Activated CD4-positive, alpha-beta T cell treated with anti-CD3 and anti-CD28 coated beads for 36 hours (primary cell): ENCODE measurements at places on chromosomes 12 and 14. TPM values are rescaled to one million over a fixed set of nuclear protein-coding genes. Genes with fewer than 3 reads are reported as not detected.
A peak's percentile ranks its signal among the peaks of the same experiment; 100 is the strongest.

Gene SMIM41
- not detected for total RNA-seq

Gene SLC4A8
- 1.7 TPM for total RNA-seq

DNA sequence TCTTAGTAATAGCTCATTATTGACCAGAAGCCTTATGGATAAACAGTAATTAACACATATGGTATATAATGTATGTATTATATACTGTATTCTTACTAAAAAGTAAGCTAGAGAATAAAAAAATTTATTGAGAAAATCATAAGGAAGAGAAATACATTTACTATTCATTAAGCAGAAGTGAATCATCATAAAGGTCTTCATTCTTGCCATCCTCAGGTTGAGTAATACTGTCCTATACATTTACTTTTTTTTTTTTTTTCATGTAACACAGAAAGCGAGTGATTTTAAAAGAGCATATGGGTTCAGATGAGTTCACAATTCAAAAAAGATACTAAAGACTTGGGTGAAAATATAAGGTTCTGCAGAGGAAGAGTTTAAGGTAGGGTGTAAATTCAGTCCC lies 152.5 kb downstream of the TGFB3 start:
- DNase-seq, result no peak

DNA sequence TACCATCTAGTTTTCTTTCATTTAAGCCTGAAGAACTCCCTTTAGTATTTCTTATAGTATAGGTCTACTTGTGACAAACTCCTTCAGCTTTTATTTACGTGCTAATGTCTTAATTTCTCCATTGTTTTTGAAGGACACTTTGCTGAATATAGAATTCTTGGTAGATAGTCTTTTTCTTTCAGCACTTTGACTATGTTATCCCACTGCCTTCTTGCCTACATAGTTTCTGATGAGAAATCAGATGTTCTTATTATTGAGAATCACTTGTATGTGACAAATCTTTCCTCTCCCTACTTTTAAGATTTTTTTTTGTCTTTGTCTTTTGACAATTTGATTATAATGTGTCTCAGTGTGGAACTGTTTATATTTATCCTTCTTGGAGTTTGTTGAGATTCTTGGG lies 5.1 kb upstream of the MIS18BP1 start:
- no peak for DNase-seq

Gene RPL36AL
- 272 TPM for total RNA-seq

DNA sequence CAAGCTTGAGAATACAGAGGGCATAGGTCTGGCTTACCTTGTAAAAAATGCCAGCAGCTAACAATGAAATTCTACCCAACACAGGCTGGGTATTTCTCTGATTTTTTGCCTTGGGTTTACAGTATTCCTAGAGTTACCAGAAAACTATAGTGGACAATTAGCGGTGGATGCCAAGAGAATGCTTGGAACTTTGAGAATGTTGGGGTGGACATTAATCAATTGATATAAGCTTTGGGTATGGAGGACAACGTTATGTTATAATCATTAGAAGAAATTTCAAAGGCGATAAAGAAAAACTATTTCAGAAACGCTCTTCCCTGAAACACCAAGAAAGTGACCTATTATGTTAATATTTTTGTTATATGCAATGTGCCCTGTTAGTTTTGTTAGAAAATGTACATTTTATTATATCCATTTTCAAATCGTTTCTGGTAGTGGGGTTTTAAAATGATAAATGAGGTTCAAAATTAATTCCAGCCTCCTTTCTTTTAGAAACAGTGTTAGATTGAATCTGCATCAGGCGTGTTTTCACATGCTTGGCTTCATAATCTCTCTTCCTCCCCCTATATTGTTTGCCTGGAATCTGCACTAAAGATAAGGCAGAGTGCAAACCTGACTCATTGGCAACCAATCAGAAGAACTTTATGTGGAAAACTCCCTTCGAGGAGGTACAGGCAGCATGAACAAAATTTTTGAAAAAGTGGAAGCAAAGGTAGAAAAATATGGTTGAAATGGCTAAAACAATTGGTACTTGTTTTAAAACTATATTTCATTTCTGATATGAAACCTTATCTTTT lies 1.4 kb upstream of the PTPRQ start:
- no peak for DNase-seq

- DNase-seq, result no peak
Observed at GRCh38 chr14:34403646-34404045, 58.4 kb downstream of the SPTSSA start.

DNA sequence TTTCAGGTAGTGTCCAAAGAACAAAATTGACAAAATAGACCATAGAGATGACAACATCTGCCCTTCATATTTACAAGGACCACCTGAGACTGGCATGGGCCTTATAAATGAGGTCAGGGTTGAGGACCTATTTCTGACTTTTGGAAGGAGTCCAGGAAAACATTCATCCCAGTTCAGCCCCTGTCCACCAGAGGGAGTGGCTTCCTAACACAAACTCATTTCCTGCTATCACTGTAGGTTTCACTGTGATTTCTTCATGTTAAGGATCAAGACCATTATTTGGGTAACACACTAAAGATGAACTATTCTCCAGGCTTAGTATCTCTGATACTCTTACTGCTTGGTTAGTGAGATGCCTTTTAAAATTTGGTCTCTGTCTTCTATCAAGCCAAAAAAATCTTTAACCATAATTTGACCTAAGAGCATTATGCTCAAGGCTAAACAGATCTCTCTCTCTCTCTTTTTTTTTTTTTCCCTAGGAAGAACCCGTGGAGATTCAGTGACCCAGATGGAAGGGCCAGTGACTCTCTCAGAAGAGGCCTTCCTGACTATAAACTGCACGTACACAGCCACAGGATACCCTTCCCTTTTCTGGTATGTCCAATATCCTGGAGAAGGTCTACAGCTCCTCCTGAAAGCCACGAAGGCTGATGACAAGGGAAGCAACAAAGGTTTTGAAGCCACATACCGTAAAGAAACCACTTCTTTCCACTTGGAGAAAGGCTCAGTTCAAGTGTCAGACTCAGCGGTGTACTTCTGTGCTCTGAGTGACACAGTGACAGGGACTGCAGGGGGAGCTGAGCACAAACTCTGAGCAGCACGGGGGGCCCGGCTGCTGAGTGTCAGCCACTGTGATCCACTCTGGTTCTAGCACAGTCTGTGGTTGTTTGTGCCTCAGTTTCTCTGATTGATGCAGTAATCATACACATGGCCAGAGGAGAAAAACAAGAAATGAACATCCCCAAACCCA lies 267.6 kb upstream of the OR4E1 start:
- peak; percentile 34 for DNase-seq

DNA sequence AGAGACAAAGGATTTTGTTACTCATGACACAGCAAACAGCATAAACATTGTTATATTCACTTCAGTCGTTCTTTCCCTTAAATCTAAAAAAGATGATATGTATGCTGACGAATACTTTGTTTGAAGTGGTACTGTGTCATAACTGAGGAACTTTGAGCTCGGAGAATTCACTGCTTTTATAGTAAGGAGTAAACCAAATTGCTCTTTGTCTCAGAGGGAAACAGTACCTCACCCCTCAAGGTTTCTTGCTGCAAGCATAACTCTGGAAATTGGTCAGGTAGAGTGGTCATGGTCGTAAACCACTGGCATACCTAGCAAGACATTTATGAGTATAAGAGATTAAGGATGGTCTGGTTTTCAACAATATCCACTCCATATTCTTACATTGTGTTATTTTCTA lies 160.2 kb upstream of the OR4E1 start:
- no peak for DNase-seq

DNA sequence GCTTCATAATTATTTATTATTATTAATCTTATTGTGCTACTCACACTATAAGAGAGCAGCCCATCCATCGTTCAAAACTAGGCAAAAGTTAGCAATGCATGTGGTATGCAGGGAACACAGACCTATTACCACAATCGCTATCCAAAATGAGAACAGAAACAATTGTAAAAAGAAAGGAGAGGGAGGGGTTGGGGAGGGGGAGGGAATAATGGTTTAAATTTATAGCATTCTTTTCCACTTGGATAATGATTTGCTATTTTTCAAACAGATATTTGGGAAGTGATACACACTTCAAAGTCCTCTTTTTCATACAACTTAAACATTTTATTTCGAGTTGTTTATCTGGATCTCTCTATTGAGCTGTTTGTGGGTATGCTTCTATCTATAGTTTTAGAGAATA lies 248.6 kb upstream of the SOX5 start:
- DNase-seq, result no peak

DNA sequence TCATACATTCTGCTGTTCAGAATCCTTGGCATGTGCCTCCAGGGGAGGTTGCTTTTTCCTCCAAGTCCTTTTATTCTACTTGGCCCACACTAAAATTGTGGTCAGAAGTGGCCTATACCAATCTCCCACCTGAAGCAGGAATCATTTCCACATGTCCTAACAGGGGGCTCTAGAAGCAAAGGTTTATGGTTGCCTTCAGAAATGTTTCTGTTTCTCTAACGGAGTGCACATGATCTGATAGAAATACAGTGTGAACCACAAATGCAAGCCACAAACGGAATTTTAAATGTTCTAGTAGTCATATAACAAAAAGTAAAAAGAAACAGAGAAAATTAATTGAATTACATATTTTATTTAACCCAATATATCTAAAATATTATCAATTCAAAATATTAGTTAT lies 4.0 kb downstream of the PTGER2 start:
- no peak for DNase-seq

Gene MIS18BP1
- 67.0 TPM for total RNA-seq

- no peak for DNase-seq
Observed at GRCh38 chr14:57401501-57401900, 11.1 kb downstream of the NAA30 start.

- peak; percentile 85 for DNase-seq
Observed at GRCh38 chr12:48618541-48618940, 48.7 kb upstream of the LALBA start.

- DNase-seq, result no peak
Observed at GRCh38 chr14:90405755-90406154, 8.9 kb downstream of the CALM1 start.

GRCh38 chr12:129215556-129215955 lies 362.3 kb downstream of the GLT1D1 start:
- DNase-seq, result no peak

DNA sequence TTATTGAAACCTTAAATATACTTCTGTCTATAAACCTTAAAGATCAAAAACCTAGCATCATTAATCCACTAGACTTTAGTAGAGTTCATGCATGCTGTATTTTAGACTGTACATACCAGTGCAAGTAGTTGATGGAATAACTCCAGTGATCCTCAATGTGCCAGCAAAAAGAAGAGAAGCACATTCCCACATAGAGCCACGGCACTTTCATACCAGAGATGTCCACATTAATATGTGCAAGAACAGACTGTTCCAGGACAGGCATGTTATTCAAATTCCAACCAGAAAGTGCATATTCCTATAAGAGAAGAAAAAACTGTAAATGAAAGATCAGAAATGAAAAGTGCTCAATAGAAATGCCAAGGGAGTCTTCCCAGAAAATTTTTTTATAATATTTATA lies 55.0 kb downstream of the KDM5A start:
- no peak for DNase-seq
